ENCODE measurements at places on chromosomes 13 and 19. TPM values are rescaled to one million over a fixed set of nuclear protein-coding genes. Genes with fewer than 3 reads are reported as not detected.

Gene ZNF835
- not detected for total RNA-seq

Gene CEACAM4
- total RNA-seq, result not detected

Gene NCR1
- total RNA-seq, result not detected

Gene CYTH2
- total RNA-seq, result 58.3 TPM

Gene ZNF44
- 0.82 TPM for total RNA-seq

Gene PRKACA
- total RNA-seq, result 29.6 TPM

Gene UNC13A
- 1.7 TPM for total RNA-seq

Gene MCEMP1
- not detected for total RNA-seq

Gene CD37
- total RNA-seq, result not detected

Gene MISP
- total RNA-seq, result 84.4 TPM

Gene ETV2
- total RNA-seq, result 3.4 TPM

Gene FFAR1
- total RNA-seq, result 0.02 TPM

Gene ACP7
- not detected for total RNA-seq

Gene KCNN1
- 0.92 TPM for total RNA-seq

Gene TMEM38A
- total RNA-seq, result 1.2 TPM

Gene PEAK3
- total RNA-seq, result 0.22 TPM

Gene REEP6
- 4.7 TPM for total RNA-seq

Gene ZNF793
- 0.06 TPM for total RNA-seq

Gene HSH2D
- total RNA-seq, result not detected

Gene INSL3
- not detected for total RNA-seq

Gene KASH5
- total RNA-seq, result not detected

Gene CCDC8
- total RNA-seq, result not detected

Gene TLE6
- 6.8 TPM for total RNA-seq

Gene KCNJ14
- total RNA-seq, result 1.2 TPM

Gene ANGPTL8
- not detected for total RNA-seq

Gene SYDE1
- 17.5 TPM for total RNA-seq

Measured in A549 treated with AZD2906 at 1 μM for 4 hours (cell line).